ENCODE measurements at places on chromosomes 2 and 18. TPM values are rescaled to one million over a fixed set of nuclear protein-coding genes. Genes with fewer than 3 reads are reported as not detected.

DNA sequence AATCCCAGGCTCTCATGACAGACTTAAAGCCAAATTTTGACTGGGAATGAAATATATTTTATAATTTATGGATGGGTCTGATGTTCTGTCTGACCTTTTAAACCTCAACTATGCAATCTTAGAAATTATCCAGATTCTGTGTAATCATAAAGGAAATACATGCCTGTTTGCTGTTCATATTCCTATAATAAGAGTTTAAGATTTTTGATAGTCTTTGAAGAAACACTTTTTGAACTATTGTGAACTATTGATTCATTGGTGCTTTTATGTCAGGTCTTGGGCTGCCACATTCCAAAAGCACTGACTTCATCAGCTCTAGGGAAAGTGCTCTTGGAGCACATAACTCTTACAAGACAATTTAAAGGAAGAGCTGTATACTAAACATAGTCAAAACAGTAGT is 64.2 kb downstream of the CCDC150 start:
- H3K27me3 ChIP-seq: no peaks in the 10 kb centered on the region
- no peak for DNase-seq
- no peak overlapping the region for H3K27ac ChIP-seq
- H3K36me3 ChIP-seq: no peaks in the 10 kb centered on the region
- no peaks in the 10 kb centered on the region for H3K4me1 ChIP-seq

DNA sequence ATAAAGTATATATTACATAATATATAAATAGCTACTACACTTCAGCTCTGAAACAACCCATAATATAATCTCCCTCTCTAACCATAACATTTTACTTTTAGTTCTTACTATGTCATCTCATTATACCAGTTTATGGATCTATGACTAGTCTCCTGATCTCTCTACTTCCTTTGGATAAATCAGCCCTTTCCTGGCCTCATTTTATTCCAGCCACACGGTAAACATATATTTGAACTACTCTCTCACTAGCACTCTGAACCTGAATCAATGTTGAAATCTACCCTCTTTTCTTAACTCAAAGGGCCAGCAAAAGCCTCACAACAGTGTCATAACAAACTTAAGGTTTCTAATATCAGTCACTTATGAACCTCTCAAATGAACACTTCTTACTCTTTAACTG is 62.6 kb downstream of the BAZ2B start:
- no peak for DNase-seq
- no peak overlapping the region for H3K4me3 ChIP-seq
- H3K27ac ChIP-seq: no peak overlapping the region
- no peaks in the 10 kb centered on the region for H3K36me3 ChIP-seq
- H3K27me3 ChIP-seq: no peaks in the 10 kb centered on the region
- no peaks in the 10 kb centered on the region for H3K4me1 ChIP-seq

DNA sequence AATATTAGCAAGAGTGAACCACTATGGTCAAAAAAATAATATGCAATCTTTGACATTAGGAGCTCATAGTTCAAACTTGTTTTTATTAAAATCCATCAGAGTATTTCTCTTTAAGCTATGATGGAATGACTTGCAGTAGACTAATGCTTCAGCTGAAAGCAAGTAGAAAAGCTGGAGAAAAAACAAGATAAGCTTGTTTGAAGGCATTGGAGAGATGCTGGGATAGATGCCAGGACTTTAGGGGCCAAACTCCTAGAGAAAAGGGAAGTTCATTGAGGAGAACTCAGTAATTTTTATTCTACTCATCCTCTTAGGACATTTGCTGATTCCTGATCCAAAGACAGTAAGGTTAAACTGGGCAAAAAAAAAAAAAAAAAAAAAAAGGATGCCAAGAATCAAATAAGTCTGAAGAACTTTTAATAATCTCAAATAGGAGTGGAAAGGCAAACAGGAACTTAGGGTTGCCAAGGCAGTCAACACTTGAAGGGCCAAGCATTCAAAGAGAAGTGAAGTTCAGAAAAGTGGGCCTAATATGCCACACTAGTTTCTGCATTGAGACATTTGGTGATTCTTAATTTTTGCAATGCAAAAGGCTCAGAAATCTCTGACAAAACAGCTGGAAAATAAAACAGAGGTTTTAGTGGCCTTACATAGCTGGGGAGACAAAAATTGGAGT is 19.7 kb upstream of the AFF3 start:
- no peak for DNase-seq
- no peak overlapping the region for H3K4me3 ChIP-seq
- H3K27ac ChIP-seq: no peak overlapping the region
- no peaks in the 10 kb centered on the region for H3K36me3 ChIP-seq

GRCh38 chr18:46301571-46301970 is 197.4 kb downstream of the HAUS1 start:
- DNase-seq: no peak
- no peak overlapping the region for H3K27ac ChIP-seq
- H3K4me1 ChIP-seq: no peaks in the 10 kb centered on the region
- no peaks in the 10 kb centered on the region for H3K36me3 ChIP-seq
- no peaks in the 10 kb centered on the region for H3K27me3 ChIP-seq

- no peaks in the 10 kb centered on the region for H3K4me1 ChIP-seq
- no peak overlapping the region for H3K4me3 ChIP-seq
- H3K36me3 ChIP-seq: no peaks in the 10 kb centered on the region
- no peaks in the 10 kb centered on the region for H3K27me3 ChIP-seq
- no peak for DNase-seq
Measured at GRCh38 chr2:50658883-50659282, 373.0 kb downstream of the NRXN1 start.

DNA sequence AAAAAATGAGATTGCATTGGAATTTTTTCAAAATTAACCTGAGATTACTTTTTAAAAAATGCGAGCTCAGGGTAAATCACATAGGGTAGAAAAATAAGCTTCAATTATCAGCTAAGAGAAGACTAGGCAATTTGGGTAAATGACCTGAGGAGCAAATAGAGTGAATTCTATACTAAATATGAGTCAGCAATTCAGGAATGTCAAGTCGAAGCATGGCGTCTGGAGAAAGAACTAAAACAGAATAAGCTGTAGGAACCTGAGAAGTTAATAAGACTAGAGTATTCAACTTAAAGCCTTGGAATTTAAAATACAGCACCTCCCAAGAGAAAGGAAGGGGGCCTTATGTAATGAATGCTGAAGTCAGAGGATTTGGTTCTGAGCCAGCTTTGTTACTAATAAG is 487.0 kb downstream of the SUCLG1 start:
- H3K4me3 ChIP-seq: no peak overlapping the region
- no peaks in the 10 kb centered on the region for H3K27me3 ChIP-seq

GRCh38 chr2:217204358-217204757 is 344.5 kb upstream of the TNP1 start:
- no peak for DNase-seq
- H3K36me3 ChIP-seq: no peaks in the 10 kb centered on the region
- H3K27ac ChIP-seq: no peak overlapping the region
- no peaks in the 10 kb centered on the region for H3K4me1 ChIP-seq
- no peaks in the 10 kb centered on the region for H3K27me3 ChIP-seq

- no peaks in the 10 kb centered on the region for H3K27me3 ChIP-seq
- no peak overlapping the region for H3K4me3 ChIP-seq
- no peak overlapping the region for H3K27ac ChIP-seq
- no peak for DNase-seq
- H3K4me1 ChIP-seq: peaks cover 77% of the 10 kb centered on the region
- H3K36me3 ChIP-seq: no peaks in the 10 kb centered on the region
Measured at GRCh38 chr2:160376576-160376975, 117.0 kb downstream of the RBMS1 start.

DNA sequence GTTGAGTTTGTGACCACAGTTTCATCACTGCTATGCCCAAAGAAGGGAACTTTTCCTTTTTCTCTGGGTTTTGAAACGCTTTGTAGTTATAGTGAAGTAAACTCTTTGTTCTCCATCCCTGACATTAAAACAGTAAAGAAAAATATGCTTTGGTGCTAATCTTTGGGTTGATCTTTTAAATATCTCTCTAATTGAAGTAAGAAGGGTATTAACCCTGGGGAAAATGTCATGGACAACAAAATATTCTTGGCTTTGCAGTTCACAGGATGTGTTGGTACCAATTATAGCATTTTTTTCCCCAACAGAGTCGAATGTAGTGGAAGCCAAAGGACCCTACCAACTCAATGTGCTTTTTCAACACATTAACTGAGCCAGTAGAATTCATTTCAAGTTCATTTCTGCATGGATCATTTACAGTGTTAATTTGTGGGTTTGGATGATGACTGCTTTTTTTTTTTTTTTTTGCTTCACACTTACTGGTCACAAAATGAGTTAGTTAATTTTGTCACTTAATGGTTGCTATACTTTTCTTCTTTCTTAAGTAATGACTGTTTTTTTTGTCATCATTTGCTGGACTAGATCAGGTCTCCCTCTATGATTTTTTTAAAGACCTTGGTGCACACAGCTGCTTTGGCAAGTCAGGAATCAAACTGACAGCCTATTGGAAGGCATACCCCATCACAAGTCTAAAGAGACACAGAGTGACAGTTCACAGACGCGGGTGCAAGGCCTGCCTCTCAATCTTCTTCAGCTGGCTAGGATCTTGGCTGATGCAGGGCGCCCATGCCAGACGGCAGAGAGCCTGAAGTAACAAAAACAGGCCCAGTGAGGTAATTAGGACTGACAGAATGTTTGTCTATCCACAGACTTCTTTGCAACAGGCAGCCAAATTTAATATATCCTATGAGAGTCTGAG is 98.8 kb upstream of the MMADHC start:
- no peak for DNase-seq
- no peak overlapping the region for H3K27ac ChIP-seq
- H3K27me3 ChIP-seq: no peaks in the 10 kb centered on the region
- no peak overlapping the region for H3K4me3 ChIP-seq

DNA sequence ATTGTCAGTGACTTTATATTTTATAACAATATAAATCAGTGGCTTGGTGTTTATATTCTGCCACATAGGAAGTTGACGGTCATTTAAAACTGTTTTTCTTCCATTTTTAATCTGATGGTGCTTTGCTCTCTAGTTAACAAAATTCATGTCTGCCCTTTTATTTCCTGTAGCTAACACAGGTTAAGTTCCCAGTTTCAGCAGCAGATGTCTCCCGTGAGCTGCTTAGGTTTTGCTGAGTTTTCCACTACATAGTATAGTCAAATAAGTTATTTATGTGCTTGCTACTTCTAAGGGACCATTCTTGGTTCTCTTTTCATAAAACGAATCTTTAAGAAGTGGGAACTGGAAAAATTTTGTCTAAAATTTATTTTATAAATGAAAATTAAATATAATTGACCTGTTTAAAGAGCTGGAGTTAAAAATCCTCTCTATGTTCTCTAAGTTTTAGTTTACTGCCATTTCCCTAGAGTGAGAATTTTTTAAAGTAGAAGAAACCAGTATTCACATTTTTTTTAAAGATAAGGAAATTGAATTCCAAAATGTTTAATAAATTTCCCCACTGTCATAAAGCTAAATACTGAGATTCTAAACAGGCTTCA is 20.6 kb downstream of the HTR2B start:
- H3K4me1 ChIP-seq: no peaks in the 10 kb centered on the region
- no peak overlapping the region for H3K27ac ChIP-seq
- H3K36me3 ChIP-seq: peaks cover 13% of the 10 kb centered on the region
- no peak overlapping the region for H3K4me3 ChIP-seq
- H3K27me3 ChIP-seq: no peaks in the 10 kb centered on the region
- DNase-seq: peak; percentile 48

DNA sequence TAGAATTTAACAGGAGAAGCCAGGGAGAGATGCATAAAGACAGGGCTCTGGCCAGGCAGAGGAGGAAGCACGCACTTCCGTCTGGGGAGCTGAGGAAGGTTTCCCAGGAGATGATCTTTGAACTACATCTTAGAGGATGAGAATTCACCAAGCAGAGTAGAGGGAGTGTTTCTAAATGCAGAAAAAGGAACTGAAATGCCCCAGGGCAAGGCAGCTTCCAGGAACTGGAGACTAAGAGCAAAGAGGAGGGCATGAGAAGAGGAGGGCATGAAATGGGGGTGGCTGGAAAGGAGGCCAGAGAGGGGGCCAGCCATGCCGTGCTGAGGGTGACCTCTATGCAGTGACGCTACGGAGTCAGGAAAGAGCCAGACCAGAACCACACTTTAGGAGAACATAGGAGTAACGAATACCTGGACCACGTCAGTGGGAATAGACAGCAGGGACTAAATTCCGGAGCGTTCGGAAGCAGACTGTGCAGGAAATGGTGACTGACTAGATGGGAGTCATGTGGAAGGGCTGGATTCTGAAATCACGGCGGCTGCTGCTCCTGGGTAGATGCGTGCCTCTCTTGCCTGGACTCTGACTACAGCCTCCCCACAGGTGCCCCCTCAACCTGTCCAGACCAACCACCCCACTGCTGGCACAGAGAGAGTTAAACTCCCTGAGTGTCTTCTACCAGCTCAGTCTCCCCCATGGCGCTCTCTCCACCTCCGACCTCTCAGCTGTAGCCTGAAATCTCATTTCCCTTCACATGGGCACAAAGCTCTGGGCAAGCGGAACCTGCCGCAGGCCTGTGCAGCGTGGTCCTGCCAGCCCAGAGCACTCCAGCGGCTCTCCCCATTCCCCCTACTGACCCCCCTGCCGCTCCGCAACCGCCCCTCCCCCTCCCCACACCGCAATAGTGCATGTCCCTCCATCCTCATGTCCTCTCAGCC is 87.0 kb upstream of the RTN4 start:
- peaks cover 27% of the 10 kb centered on the region for H3K4me1 ChIP-seq
- no peaks in the 10 kb centered on the region for H3K27me3 ChIP-seq
- no peaks in the 10 kb centered on the region for H3K36me3 ChIP-seq
- no peak overlapping the region for H3K27ac ChIP-seq

DNA sequence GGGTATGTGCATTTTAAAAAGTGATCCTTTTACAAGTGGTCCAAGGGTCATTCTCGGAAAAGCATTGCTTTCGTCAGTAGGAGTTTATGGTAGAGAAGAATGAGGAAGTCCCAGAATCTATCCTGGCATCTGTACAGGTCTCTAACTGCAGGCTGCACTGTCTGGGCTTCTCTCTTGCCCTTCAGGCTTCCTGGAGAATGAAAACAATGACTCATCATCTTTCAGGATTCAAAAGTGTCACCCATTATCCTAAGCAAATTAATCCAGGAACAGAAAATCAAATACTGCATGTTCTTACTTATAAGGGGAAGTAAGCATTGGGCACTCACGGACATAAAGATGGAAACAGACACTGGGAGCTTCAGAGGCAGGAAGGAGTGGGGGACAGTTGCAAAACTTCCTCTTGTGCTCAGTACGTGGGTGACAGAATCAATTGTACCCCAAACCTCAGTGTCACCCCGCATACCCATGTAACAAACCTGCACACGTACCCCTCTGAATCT is 60.2 kb upstream of the TXNDC2 start:
- H3K27ac ChIP-seq: peak overlapping the region; percentile 94
- H3K4me3 ChIP-seq: no peak overlapping the region
- H3K36me3 ChIP-seq: no peaks in the 10 kb centered on the region
- no peaks in the 10 kb centered on the region for H3K27me3 ChIP-seq
- DNase-seq: peak; percentile 27

- H3K27me3 ChIP-seq: no peaks in the 10 kb centered on the region
- DNase-seq: no peak
- no peaks in the 10 kb centered on the region for H3K36me3 ChIP-seq
- no peaks in the 10 kb centered on the region for H3K4me1 ChIP-seq
- H3K27ac ChIP-seq: no peak overlapping the region
Measured at GRCh38 chr18:51654488-51655326, 457.2 kb upstream of the MEX3C start.

- no peak overlapping the region for H3K4me3 ChIP-seq
- DNase-seq: no peak
- H3K4me1 ChIP-seq: no peaks in the 10 kb centered on the region
- no peaks in the 10 kb centered on the region for H3K36me3 ChIP-seq
- H3K27me3 ChIP-seq: no peaks in the 10 kb centered on the region
Measured at GRCh38 chr18:5669585-5669984, 125.8 kb upstream of the EPB41L3 start.

The LINC00305 gene
- total RNA-seq: not detected

The SCN7A gene
- 2.0 TPM for total RNA-seq

The C1QL2 gene
- not detected for total RNA-seq

The CLIP4 gene
- 194 TPM for total RNA-seq

The CD28 gene
- total RNA-seq: 1.3 TPM

The PDCD1 gene
- 0.56 TPM for total RNA-seq

The CRIM1 gene
- 68.1 TPM for total RNA-seq

The SGPP2 gene
- 33.7 TPM for total RNA-seq

All from thyroid gland (tissue), 4 donors.